ENCODE measurements at places on chromosomes 16 and 17.

- no peak for DNase-seq
These were observed 47.8 kb upstream of the AXIN2 start for GRCh38 chr17:65609286-65609685.

DNA sequence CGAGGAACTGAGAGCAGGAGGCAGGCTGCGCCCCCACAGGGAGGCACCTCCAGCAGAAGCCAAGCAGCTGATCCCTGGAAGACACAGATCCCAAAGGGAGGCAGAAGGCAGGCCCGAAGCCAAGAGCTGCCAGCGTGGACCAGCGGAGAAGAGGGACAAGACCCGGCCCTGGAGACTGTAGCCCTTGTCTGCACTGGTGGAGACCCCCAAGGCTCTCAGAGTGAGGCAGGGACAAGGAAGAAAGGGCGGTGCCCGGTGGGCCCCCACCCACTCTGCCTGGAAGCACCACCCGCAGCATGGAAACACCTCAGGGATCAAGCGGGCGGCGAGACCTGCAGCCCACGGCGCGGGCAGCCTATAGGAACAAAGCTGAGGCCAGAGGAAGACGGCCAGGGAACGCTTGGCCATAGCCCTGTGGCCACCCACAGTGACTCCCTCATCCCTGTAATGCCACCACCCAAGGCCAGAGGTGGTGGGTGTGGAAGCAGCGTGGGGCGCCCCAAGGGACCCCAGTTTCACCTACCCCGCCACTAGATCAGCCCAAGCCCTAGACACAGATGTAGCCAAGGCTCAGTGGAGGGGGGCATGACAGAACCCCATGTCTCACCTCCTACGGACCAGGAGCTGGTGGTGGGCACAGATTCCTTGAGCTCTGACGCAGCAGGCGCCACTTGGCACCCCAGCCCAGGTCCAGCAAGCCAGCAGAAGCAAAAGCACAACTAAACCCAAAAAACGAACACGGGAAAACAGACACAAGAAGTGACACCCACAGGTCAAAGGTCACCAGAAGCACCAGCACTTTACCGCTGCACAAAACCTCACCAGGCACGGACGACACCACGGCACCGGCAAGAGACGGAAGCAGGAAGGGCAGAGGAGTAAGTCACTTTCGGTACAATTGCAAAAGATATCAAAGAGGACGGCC lies 2.9 kb upstream of the SIRT7 start:
- DNase-seq: no peak

GRCh38 chr16:6335072-6335471 lies 997.6 kb upstream of the RBFOX1 start:
- DNase-seq: no peak

DNA sequence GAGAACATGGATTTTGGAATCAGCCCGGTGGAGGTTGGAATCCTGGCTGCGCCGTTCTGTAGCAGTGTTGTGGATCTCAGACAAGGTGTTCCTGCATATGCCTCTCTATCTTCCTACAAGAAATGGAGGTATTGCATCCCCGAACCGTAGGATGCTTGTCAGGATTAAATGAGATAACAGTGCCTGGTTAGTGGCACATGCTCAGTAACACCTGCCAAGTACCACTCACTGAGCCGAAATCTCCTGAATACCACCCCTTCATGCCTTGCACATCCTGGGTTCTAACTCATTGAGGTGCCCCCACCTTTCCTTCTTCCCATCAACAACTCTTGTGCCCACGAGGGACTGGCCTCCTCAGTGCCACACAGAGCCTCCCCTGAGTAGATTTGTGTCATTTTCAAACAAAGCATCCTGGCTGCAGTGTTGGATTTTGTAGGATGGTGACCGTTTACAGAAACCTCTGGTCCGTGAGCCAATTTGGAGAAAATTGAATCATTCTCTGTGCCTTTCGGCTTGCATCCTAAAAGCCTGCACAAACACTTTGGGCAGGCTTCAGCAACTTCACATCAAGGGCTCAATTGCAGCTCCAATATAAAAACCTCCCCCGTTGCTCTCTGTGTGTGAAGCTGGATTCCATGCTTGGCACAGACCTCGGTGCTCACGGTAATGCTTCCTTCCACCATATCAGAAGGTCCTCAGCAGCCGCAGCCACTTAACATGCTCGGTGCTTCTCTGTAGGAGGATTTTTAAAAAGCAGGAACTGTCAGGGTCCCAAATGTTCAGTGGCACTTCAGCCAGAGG lies 84.2 kb downstream of the WWOX start:
- DNase-seq: no peak

- no peak for DNase-seq
These were observed 44.2 kb upstream of the DNAJA2 start for GRCh38 chr16:47017636-47018035.

DNA sequence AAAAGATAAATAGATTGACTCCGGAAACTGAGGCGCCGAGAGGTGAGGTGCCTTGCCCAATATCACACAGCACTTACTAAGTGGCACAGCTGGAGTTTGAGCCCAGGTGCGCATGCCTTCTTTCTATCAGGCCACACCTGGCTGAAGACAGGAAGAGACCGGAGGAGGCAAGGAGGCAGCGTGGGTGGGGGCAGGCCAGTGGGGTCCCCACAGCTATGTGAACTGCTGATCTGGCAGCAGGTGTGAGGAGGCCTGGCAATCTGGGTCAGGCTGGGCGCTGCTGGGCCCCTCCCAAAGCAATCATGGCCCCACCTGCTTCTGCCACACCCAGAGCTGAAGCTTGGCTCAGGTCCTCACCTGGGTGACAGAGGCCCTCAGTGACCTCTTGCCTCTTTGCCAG lies 1.9 kb upstream of the GDPD3 start:
- DNase-seq: no peak

DNA sequence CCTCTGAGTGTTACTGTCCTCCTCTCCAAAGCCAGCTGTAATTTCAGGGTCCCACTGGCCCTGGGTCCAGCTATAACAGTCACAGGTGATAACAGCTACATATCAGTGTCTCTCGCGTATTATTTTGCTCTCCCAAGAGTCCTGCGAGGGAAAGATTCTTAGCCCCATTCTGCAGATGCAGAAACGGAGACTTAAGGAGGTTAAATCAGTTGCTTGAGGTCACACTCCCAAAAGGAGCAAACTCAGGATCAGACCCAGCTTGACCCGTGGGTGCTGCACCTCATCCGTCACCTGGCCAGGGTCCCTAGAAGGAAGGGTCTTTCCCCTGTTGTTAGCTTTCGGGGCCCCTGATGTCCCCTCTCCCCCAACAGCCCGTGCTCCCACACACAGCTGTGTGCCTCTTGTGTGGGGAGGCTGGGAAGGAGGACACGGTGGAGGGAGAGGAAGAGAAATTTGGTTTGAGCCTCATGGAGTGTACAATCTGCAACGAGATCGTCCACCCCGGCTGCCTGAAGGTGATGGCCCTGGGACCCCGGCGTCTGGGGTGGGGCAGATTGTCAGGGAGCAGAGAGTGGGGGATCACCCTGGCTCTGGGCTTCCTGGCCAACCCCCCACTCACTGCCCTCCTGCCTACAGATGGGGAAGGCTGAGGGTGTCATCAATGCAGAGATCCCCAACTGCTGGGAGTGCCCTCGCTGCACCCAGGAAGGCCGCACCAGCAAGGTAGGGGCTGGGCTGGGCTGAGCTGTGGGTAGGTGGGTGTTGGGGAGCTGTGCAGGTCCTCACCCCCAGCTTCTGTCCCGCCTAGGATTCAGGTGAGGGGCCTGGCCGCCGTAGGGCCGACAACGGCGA lies 3.8 kb downstream of the FBXL19 start:
- DNase-seq: no peak

DNA sequence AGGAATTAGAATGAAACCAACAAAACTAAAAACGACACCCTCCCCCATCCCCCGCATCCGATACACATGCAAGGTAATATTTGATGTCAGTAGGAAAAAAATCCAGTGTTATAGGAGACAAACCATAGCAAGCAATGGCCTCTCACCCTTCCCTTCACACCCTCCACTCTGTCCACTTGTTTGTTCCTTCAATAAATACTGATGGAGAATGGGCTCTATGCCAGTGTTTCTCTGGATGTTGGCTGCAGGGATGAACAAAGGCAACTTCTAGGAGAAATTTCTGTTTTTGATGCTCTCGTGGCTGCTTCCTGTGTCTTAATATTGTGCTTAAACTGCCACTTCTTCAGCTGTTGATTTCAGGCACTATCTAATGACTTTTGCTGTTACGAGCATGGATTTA lies 98.8 kb downstream of the WWOX start:
- DNase-seq: no peak

DNA sequence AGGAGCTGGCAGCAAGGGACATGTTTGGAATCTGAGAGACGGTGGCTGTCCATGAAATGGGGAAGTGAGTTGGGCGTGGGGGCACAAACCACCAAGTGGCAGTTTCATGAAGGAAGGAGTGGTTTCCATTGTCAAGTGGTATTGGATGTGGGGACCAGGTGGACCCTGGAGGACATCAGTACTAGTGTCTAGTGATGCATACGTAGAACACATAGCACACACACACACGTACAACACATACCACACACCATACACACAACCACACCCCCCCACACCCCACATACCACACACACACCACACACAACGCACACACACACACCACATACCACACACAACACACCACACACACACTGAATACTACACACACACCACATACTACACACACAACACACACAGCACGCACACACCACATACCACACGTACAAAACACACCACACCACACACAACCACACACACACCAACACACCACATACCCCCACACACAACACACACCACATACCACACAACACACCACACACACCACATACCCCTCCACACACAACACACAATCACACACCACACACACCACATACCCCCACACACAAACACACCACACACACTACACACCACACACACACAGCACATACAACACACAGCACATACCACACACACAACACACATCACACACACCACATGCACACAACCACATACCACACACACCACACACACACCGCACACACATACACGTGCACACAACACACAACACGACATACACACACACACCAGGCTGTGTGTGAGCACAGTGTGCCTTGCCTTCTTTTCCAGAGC lies 41.1 kb upstream of the GSE1 start:
- DNase-seq: peak; percentile 61

- DNase-seq: no peak
These were observed 47.4 kb upstream of the CDYL2 start for GRCh38 chr16:80851831-80852230.

DNA sequence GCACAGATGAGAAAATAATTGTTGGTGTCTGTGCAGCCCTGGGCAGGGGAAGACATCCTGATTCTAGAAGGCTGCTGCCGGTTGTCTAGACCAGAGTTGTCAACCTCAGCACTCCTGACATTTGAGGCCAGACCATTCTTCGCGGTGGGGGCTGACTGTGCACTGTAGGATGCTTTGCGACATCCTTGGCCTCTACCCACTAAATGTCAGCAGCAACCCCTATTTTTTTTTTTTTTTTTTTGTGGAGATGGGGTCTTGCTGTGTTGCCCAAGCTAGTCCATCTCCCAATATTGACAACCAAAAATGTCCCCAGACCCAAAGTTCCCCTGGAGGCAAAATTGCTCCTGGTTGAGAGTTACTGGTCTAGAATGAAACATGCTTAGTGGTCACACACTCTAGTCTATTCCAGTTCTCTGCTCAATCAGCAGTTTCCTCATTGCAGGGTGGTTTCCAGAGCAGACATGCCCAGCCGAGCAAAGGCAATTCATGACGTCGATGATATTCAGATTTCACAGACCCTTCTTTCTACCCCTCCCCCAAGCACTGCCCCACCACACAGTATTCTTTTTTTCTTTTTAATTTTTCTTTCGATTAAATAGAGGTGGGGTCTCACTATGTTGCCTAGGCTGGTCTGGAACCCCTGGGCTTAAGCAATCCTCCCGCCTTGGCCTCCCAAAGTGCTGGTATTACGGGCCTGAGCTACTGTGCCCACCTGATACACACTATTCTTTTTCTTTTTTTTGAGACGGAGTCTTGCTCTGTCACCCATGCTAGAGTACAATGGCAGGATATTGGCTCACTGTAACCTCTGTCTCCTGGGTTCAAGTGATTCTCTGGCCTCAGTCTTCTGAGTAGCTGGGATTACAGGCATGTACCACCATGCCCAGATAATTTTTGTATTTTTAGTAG lies 9.0 kb downstream of the C17orf99 start:
- DNase-seq: no peak

GRCh38 chr16:1493746-1494094 lies 560 bp downstream of the TELO2 start:
- DNase-seq: peak; percentile 64

GRCh38 chr16:16917191-16917785 lies 538.3 kb downstream of the NPIPA7 start:
- no peak for DNase-seq

DNA sequence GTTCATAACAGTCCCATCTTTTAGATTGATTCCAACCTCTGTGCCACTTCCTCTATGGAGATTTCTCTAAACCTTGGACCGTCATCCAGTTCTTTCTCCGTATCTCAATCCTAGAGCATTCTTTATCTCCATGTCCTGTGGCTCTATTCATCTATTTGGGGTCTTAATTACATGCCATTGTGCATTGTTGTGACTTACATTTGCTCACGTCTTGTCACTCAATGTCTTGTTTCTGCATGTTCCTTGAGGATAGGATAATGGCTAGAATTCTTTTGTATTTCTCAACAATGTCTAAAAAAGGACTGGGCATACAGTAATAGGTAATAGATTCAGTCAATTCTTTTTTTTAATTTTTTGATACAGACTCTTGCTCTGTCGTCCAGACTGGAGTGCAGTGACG lies 50.2 kb downstream of the ARSG start:
- no peak for DNase-seq

GRCh38 chr17:83069931-83070742 lies 9.3 kb upstream of the METRNL start:
- no peak for DNase-seq

DNA sequence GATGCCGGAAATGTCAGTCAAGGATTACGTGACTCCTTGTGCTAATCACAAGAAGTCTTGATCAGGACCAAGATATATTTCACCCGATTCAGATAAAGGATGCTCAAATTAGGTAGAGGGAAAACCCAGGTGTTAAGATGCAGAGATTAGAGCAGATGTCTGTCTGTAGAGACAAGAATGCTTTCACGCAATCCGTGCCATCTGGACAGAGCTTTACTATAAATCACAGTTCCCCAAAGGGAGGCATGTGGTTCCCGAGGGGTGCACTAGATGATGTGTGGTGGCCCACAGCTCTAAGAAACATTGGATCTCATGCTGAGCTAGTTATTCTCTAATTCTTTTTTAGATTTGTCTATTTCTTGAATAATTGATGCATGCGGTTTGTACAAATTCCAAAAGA lies 9.8 kb upstream of the MAP3K14 start:
- no peak for DNase-seq

DNA sequence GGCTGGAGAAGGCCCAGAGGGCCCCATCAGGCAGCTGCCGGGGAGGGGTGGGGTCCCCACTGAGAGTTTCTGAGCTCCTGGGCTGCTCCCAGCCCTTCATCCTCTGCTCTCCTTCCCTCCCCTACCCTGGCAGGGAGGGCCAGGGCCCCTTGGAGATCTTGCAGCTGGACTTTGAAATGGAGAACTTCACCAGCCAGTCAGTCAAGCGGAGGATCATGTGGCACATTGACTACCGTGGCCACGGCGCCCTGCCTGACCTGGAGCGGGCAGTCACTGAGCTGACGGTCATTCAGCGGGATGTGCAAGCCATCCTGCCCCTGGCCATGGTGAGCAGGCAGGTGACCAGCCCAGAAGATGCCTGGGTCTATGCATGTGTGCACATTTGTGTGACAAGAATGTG lies 49.5 kb downstream of the TMEM132E start:
- DNase-seq: no peak

- DNase-seq: no peak
These were observed 76.3 kb upstream of the TBC1D3K start for GRCh38 chr17:37847811-37848331.

Data from GM19239 (cell line).